ENCODE measurements at places on chromosomes 2 and 18. TPM values are rescaled to one million over a fixed set of nuclear protein-coding genes. Genes with fewer than 3 reads are reported as not detected.

The L3MBTL4 gene
- 0.33 TPM for total RNA-seq

The NEB gene
- total RNA-seq = 0.48 TPM

The LAPTM4A gene
- total RNA-seq = 52.1 TPM

The PFN4 gene
- not detected for total RNA-seq

The STK17B gene
- 329 TPM for total RNA-seq

The KLHL14 gene
- total RNA-seq = not detected

GRCh38 chr2:140654565-140654964 is 1476.3 kb downstream of the LRP1B start:
- DNase-seq = no peak

GRCh38 chr2:201630577-201630976 is 12.7 kb downstream of the TMEM237 start:
- no peak for DNase-seq

DNA sequence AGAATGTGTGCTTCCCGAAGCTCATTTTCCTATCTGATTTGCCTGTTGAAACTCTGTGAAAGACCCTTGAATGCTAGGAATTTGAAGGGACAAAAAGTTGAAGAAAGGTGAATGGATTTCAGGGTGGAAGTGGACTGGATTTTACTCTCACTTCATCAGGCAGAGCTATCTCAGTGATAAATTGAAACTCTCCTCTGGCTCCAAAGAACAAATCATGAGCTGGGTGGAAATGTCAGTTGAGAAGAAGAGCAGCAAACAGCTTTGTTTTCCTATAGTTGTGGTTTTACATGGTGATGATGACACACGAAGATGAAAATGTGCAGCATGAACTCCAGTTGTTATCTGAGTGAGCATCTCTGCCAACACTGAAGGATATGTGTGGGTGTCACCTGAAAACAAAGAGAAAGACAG is 34.4 kb downstream of the CD28 start:
- peak; percentile 75 for DNase-seq
